ENCODE measurements at places on chromosomes 7 and 10.

DNA sequence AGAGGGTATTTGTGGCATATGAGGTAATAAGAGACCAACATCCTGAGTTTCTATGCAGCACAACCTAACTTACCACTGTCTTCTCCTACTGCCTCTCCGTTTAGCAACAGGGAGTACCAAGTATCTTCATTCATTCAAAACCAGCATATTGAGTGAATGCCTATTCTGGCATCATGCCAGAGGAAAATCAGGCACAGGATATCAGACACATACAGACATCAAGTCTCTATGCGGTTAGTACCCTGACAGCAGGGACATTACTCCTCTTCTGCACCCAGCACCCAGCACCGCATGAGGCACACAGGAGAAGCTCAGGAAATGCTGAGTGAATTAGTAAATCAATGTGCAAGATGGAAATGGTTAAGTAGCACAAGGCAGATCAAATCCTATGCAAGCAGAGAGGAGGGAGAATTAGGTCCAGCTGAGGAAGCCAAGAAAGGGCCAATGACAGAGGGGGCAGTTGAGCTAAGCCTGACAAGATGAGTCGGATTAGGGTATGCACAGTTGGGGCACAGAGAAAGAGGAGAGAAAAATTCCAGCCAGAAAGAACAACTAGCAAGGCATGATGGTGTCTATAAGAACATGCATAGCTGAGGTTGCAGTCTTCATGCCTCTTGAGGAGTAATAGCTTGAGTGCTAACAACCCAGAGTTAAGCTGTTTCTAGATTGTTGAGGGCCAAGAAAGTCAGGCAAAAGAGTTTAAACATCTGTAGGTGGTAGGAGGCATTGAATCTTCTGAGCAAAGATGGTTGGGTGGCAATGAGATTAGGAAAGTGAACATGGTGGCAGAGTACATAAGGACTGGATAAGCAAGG lies 146.0 kb downstream of the PLXNA4 start:
- no peak for DNase-seq

- DNase-seq: no peak
These were observed 30.5 kb upstream of the DDX50 start for GRCh38 chr10:68870545-68871104.

DNA sequence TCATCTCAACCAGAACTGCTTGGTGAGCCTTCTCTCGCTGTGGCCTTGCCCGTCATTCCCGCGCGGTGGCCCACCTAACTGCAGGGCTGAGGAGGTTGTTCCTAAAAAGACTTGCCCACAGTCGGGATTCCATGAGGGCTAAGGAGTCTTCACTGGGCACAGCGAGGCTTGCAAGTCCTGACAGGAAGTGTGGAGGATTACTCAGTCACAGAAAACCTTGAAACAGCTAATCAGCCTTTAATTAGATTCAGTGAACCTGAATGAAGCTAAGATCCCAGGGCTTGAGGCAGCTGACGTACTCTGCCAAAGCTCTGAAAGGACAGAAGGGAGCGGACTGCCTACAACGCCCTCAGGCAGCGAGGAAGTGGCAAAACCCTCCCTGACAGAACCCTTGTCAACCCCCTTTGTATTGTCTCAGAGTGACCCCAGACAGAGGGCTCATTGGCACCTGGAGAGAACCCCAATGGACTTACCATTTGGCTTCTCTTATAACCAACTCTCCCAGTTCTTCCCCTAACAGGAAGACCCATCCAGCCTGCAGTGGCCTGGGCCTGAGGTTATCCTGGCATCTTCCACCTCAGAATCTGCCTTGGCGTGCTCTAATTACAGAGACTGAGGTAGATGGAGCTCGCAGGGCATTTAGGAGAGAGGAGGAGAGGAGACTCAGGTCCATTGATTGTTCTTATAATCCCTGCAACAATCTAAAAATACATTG lies 2.5 kb upstream of the LAMB4 start:
- DNase-seq: no peak

DNA sequence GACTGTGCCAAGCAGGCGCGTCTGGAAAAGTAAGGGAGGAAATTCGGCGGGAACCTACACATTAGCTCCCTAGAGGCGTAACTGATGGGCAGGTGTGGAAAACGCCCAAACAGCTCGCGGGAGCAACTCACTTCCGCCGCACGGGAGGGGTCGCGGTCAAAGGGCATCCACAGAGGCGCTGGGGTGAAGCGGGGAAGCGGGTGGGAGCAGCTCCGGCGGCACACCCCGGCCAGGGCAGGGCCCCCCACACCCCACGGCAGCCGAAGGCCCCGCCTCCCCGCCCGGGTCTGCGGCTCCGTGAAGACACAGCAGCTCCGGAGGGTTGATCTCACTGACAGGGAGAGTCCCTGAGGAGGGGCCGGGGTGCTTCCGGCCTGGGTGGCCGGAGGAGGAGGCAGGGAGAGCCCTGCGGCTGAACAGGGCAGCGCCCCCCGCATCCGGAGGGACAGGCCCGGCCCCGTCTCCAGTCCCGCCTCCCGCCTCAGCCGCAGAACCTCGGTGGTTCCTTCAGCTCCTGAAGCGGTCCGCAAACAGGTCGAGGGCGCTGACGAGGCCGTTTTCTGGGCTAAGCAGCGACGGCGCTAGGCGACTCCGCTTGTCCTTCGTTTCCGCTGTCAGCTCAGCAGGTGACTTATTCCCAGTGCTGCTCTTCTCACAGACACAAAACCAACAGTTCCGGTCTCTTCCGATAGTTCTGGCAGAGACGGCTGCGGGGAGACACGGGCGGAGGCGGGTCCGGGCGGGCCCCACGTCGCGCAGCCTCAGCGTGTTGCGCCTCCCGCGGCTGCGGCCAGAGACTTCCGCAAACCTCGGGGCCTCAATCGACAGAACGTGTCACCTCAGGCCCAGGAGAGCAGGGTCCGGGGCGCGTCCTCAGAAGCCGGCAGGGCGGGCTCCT lies 276.1 kb downstream of the DNAJB6 start:
- DNase-seq: peak; percentile 13

DNA sequence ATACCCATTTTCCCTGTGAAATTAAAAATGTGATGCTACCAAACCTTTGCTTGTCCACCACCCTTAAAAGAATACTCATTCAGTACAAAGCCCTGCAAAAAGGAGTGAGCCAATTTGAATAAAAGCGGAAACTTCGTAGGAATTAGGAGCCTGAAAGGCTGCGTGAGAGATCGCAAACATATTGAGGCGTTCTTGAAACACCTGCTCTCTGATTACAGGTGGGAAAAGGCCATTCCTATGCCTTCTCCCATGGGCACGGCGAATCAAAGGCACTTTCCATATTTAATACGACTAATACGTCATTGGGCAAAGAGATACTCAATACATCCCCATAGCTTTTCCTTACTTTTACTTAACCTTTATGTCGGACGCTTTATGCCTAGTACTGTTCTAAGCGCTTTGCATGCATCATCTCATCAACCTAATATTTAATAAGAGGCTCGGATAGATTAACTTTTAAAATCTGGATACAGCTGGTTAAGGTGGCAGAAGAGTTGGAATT lies 30.9 kb upstream of the KMT2E start:
- DNase-seq: no peak

DNA sequence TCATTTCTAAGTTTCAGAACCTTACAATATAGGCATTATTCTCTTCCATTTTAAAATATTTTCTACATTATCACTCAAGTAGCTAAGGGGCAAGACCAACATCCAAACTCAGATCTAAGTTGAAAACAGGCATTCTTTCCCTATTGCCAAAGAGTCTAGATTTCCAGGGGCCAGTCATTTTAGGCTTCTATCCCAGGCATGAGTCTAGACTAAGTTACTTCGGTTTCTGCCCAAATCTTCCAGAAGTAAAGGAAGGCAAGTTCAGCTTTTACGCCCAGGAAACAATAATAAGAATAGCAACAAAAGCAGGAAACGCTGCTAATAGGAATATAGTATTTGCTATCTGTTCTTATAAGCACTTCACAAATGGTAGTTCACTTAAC lies 189.9 kb downstream of the DGKI start:
- DNase-seq: no peak

DNA sequence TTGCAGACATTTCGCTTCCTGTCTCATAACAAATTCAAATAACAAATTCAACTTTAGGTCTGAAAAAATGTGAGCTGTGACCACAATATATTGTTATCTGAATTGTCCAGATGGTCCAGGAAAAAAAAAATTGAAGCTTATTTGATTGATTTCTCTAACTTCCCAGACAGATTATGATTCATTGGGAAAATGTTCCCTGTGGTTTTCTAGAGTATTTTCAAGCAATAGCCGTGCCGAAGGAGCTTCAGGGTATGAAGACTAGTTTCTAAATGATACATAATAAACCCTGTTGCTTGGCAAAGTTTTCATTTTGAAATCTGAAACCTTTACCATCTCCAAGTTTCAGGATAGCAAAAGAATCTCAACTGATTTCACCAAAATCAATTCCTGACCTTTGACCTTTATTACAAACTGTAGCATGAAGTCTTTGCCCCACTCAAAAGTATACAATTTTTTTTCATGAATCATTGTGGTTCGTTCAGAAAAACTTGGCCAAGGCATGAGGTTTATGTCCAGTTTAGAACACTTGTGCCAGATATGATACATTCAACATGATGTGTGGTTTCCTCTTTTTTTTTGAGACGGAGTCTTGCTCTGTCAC lies 109.9 kb downstream of the JCAD start:
- DNase-seq: no peak

DNA sequence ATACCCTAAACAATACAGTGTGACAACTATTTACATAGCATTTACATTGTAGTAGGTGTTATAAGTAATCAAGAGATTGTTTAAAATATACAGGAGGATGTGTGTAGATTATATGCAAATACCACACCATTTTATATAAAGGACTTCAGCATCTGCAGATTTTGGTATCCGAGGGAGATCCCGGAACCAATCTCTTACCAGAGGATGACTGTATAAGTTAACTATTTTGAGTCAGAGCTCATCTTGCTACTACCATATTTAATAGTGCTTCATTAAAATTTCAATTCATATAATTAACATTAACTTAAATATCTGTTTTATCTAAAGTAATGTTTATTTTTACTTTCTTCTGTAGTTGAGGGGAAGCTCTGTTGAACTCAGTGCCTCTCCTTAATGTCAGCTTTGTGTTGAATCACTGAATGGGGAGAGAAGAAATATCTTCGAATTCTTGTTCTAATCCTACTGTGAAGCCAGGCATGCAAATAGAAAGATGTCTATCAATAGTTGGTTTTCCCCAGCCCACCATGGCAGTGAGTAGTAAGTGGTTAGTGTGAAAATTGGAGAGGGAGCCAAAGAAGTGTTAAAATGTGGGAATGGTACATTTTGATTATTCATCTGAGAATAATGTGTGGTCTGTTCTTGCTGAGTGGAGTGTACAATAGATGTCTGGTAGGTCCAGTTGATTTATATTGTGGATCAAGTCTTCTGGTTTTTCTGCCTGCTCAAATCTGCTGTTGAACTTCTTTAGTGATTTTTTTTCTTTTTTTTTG lies 90.1 kb upstream of the CYP26C1 start:
- DNase-seq: no peak

GRCh38 chr10:34912771-34913170 lies 97.7 kb upstream of the PARD3 start:
- DNase-seq: no peak

DNA sequence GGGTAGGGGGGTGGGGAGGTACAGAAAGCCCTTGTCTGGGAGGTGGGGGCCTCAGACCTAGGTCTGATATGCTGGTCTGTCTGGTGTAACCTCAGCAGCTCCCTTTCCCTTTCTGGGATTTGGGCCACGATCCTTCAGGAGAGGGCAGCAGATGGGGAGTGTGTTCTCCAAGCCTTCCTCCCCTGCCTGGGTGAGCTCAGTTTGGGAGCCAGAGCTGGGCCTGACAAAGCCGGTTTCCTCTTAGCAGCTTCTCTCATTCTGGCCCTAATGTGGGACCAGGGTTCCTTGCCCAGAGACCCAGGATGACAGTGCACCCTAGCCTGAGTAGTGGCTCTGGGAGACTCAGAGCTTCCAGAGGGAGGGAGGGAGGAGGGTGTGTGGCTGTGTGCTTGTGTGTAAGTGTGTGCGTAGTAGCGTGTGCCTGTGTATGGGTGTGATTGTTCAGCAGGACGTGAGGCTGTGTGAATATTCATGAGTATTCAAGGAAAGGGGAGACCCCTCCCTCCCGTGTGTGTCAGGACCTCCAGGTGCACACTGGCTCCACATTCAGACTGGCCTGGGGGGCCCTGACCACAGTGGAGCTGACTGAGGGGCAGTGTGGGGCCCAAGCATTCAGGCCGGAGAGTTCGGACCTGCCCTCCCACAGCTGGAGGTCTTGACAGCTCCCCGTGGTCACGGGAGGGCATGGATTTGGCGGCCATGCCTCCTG lies 96.5 kb downstream of the ZMIZ1 start:
- DNase-seq: no peak

DNA sequence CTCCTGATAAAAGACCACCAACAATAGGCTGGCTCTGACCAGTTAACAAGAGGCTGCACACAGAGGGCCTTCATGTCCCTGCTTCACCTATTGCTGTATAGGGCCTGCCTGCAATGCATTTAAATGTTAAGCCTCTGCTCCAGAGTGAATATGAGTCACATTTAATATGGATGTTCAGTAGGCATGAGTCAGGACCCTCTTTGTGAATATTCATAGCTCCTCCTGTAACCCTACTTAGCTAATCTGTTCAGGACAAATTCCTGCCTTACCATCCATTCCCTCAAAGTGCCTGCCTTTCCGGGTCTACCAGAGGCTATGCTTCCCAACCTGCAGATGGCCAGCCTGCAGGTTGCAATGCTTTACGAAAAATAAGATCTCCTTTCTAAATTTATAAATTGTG lies 32.5 kb downstream of the ARHGAP22 start:
- no peak for DNase-seq

DNA sequence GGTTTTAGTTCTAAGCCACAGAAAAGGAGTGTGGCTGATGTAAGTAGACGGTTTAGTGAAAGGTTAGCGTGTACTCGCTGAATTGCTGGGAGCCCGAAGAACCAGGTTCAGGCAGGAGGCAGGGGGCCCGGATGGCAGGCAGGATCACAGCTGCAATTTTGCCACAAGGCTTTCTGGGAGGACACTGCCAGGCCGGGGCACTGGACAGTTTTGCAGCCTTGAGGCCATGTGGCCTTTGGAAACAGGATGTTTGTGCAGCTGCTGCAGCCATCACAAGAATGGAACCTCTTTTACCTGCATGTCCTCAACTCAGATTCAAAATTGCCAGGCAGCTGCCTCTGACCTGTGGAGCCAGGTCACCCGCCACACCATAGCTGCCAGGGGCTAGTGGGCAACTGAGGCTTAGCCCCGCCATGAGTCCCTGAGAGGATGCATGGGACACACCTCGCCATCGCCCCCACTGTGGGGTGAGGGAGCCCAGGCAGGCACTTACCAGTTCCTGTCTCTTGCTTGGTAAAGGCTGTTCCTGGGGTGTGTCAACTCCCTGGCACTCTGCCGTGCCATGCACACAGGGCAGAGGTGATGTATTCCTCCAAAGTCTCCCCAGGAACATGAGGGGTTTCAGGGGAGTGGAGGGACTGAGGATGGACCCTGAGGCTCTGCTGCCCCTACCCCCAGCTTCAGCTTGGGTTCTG lies 188.6 kb downstream of the RPS24 start:
- DNase-seq: no peak

DNA sequence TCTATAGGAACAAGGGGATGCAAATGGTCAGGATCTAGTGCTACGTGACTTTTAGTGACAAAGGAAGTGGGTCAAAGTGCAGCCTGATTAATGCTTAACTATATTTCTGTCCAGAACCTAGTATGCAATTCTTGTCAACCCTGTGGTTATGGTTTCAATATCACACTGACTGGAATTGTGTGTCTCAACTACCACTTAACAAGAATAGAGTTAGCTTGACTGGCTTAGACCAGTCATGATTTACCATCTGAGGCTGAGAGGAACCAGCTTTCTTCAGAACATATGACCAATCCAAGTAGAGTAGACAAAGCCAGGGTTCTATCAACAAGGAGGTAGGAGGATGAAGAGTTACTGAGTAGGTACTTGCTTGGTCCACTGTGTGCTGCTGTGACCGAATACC lies 54.4 kb downstream of the MYPN start:
- no peak for DNase-seq

Measured in stimulated activated CD8-positive, alpha-beta memory T cell treated with anti-CD3 and anti-CD28 coated beads, Interleukin-2, amount 100 ng/mL, for 1 hour (primary cell).